ENCODE measurements at places on chromosomes 7 and 10.

GRCh38 chr7:37045681-37046179, 321.4 kb upstream of the AOAH start:
- no peak for DNase-seq

DNA sequence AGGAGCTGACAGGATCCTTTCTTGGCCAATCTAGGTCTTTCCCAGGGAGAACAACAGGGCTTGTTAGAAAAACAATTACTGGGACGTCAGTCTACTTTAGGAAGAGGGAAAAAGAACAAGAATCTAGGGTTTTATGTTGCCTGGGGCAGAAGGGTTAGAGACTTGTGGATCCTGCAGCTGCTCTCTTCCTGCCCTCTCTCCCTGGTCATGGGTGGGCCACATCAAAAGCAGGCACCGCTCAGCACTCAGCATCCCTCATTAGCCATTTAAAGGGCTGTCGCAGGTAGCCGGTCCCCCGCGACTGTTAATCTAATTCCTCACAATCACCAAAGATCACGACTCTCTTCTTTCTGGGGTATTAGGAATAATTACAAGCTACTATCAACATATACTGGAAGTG, 631.9 kb downstream of the CALN1 start:
- DNase-seq: no peak

GRCh38 chr10:60570896-60571295, 181.2 kb upstream of the ANK3 start:
- DNase-seq: no peak

GRCh38 chr10:89373916-89374711, 3.7 kb upstream of the IFIT1B start:
- DNase-seq: no peak

GRCh38 chr7:55053651-55054571, 35.1 kb downstream of the EGFR start:
- DNase-seq: no peak
